H54 (cell line): ENCODE measurements at places on chromosomes 2 and 18.

- no peak for DNase-seq
Measured at GRCh38 chr18:35653392-35654135, 72.0 kb downstream of the GALNT1 start.

- no peak for DNase-seq
Measured at GRCh38 chr2:199940373-199940772, 14.9 kb downstream of the TYW5 start.

GRCh38 chr2:236916181-236916580 is 169.5 kb upstream of the COPS8 start:
- DNase-seq = no peak

GRCh38 chr2:27884601-27885000 is 5.6 kb downstream of the RBKS start:
- no peak for DNase-seq

GRCh38 chr2:15172825-15173224 is 388.3 kb downstream of the NBAS start:
- DNase-seq = no peak

DNA sequence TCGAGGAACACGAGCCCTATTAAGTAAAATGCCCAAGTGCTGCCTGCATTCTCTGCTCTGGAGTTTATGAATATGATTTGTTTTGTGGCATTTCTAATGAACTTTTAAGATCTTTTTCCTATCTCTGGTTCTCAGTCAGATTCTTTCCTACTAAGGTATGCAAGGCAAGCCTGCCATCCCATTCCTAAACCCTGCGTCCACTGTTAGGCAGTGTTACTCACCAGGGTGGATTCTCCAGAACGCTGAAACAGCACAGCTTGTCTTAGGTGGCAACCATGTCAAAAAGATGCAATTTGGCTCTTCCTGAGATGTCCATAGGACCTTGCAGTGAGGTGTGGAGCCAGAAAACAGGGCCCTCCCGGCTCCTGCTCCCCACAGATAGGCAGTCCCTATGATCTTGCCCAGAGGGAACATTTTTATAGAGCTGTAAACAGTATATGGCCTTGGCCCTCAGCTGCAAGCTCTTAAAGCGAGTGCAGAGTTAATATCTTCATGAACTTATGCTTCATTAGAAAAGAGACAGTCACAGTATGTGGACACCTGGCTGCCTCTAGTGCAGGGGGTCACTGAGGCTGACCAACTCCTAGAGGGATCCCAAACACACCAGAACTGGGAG is 84.4 kb downstream of the TPGS2 start:
- no peak for DNase-seq

DNA sequence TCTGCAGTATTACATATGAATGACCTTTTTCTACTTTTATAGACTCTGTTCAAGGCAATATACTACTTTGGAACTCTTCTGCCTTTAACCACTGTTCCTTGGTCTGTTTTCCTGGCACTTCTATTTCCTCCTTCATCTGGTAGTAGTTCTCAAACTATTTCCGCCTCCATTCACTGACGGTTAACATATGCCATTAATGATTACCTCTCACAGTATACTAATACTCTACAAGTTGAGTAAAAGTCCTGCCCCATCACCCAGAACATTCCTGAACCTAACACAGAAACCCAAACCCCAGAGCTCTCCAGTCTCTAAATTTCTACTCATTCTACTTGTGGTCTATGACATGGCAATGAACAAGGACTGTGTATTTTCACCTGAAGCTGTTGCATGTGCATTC is 4.5 kb downstream of the GFPT1 start:
- DNase-seq = no peak

DNA sequence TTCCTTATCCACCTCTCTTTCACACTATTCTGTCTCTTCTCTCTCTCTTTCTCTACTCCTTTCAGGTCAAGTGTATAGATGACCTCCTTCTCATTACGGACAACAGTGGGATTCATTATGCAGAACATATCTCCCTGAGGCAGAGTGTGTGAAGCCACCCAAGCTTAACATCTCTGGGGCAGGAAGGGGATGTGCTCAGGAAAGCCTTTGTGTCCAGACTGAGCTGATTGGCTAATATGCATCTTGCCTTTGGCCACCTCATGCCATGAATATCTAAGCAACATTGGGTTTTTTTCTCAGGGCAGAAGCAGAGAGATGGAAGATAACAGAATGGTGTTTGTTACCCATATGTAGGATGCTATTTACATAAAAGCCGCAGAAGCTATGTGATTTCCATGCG is 211.4 kb upstream of the LRRTM1 start:
- DNase-seq = no peak

- no peak for DNase-seq
Measured at GRCh38 chr2:233124421-233125080, 64.4 kb downstream of the INPP5D start.

GRCh38 chr2:158664987-158665386 is 130.1 kb upstream of the DAPL1 start:
- DNase-seq = no peak

- DNase-seq = no peak
Measured at GRCh38 chr2:568639-569235, 108.5 kb downstream of the TMEM18 start.

- no peak for DNase-seq
Measured at GRCh38 chr2:214630402-214631045, 179.0 kb downstream of the BARD1 start.

GRCh38 chr2:210762604-210763588 is 206.5 kb downstream of the CPS1 start:
- DNase-seq = no peak

DNA sequence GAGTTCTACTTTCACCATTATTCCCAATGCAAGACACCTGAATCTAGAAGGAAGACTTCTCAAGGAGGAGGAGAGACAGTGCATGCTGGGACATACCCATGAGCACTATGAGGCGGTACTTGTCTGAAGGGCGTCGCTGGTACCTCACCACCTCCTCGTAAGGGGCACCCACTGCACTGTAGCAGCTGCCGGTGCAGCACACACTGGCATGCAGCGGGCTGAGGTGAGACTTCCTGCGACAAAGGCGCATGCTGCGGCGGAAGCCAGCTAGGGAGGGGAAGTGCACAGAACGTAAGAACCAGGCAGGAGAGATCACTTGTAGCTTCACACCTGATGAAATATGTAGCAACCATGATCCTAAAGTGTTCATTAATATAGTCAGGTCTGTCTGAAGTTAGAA is 12.8 kb upstream of the TMEM237 start:
- no peak for DNase-seq

DNA sequence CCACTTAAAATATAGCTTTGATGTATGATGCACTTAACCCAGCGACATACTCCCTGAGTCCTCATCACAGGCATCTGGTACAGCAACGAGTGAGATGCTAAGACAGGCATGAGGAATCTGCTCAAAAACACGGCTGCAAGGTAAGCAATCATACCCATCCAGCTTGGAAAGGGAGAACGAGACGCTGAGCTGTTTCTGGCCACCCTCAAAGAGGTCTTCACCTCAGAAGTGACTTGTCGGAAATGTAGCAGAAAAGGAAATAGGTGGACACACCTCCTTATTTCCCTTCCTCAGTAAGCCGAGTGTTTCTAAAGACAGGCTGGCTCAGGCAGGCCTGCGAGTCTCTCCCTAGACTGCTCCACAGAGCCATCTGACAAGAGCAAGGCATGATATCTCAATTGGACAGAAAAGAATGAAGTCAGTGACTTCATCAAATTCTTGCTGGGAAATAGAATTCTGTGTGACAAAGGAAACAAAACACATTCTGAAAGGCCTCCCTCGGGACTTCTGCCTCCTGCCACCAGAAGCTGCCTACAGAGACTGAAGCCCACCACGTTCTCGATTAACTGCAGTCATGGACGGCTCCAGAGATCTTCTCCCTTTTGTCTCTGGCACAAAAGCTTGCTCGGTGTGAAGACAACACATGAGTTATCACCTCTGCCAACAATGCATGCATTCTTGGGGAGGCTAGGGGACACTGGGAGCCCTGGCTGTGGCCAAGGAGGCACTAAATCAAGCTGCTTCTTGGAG is 84.3 kb downstream of the UXS1 start:
- no peak for DNase-seq

GRCh38 chr2:38076152-38076709 is 280 bp upstream of the CYP1B1 start:
- DNase-seq = peak; percentile 77

DNA sequence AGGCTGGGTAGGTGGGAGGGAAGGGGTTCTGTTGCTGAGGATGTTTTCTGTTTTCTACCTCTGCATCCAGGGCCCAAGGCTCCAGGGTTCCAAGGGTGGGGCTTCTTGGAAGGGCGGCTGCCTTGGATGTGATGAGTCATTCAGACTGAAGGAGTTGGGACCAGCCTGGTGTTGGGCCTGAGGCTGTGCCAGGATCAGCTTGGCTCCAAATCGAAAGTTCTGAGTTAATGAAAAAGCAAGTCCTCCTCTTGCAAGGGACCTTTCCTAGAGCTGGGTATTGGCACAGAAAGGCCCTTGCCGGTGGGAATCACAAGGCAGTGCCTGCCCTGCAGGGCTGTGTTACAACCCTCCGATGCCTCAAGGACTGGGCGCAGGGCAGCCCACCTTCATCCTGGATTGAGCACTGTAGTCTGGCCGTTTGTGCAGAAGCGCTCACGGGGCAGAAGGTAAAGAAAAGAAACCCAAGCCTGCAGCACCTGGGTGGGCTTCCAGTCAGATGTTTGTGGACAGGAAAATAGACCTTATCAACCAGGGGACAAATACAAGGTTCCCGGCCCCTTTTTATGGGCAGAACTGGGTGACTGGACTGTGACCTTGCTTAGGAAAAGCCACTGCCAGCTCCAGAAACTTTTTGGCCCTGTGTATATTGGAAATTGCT is 52.5 kb upstream of the MCFD2 start:
- DNase-seq = peak; percentile 87

DNA sequence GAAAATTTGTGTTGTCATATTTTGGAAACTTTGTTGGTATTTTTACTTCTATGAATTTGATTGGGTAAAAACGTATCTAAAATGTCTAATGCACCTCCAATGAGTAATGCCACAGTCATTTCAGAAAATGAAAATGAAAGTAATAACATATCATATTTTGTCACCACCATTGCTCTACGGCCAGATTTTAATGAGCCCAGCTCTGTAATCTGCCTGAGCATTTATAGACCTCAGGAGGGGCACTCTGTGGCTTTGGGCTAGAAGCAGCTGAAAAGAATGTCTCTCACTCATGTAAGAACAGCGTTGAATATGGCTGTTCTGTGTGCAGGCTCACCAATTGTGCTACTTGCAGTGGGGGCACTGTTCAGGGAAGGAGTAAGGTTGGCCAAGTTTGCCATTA is 32.7 kb upstream of the ABCA12 start:
- peak; percentile 19 for DNase-seq

DNA sequence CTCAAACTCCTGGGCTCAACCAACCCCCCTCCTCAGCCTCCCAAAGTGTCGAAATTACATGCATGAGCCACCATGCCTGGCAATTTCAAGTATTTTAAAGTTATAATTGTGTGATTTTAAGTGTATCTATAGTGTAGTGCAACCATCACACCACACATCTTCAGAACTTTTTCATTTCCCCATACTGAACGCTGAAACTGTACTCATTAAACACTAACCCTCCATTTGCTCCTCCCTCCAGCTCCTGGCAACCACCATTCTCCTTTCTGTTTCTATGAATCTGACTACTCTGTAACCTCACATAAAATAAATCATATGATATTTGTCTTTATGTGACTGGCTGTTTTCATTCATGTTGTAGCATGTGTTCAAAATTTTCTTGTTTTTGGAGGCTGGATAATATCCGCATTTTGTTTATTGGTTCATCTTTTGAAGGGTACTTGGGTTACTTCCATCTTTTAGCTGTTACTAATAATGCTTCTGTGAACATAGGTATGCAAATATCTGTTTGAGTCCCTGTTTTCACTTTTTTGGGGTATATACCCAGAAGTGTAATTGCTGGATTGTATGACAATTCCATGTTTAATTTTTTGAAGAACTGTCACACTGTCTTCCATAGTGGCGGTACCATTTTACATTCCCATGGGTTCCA is 188.2 kb downstream of the PLCL1 start:
- no peak for DNase-seq

DNA sequence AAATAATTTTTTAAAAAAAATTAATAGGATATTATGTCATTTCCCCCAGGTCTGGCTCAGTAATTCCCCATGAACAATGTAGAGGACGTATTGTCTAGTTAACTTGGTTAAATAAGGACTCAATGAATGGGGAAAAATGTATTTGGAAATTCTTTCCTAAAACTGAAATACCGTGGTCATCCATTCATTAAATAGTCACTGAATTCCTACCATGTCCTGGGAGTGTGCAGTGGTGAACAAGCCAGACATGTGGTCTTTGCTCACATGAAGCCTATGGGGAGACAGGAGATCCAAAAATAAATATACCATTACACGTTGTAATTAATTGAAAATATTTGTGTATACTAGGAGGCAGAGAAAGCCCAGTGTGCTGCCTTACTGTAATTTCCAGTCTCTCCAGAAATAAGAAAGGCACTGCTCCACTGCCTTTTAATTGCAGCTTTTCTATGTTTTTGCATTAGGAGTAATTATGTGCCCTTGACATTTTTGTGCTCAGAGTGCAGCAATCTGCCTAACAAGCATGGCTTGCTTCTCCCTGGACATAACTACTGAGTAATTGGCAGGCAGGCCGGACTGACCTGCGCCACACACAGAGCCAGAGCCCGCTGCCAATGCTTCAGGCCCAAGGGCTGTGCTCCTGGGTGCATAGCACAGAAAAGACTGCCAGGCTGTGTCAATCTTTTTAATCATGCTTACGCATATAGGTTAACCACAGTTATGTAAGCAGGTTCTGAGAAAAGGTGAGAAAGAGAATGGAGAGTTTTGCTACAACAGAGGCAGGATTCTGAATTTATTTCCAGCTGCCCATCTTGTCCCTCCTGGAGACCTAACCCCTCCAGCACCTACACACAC is 22.2 kb upstream of the TTC39C start:
- DNase-seq = no peak

DNA sequence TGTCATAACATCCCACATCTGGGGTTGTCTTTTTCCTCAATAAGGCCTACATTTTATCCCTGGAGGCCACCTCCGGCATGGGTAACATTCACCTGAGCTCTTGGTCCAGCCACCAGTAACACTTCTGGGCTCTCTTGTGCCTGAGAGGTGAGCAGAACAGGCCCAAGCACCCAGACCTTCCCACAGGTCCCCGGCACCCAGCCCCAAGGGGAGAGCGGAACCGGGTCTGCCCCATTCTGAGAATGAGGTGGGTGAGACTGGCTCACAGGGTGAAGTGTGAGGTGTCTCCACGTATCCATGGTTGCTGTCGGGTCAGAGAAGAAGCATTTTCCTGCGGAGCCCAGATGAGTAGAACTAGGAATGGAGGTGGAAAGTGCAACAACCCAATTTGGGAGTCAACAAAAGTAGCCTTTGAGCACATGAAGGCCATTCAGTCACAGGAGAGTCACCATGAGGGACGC is 496.7 kb upstream of the MYT1L start:
- DNase-seq = no peak

- no peak for DNase-seq
Measured at GRCh38 chr2:100870652-100871531, 51.0 kb downstream of the NPAS2 start.

GRCh38 chr2:1011006-1011405 is 60.4 kb downstream of the SNTG2 start:
- no peak for DNase-seq
